ENCODE measurements at places on chromosomes 6 and 20. TPM values are rescaled to one million over a fixed set of nuclear protein-coding genes. Genes with fewer than 3 reads are reported as not detected.

- H3K4me1 ChIP-seq: no peaks in the 10 kb centered on the region
- no peak for DNase-seq
- H3K27ac ChIP-seq: no peak overlapping the region
- H3K4me3 ChIP-seq: no peak overlapping the region
- no peaks in the 10 kb centered on the region for H3K27me3 ChIP-seq
Observed at GRCh38 chr6:144232832-144233230, 52.3 kb upstream of the UTRN start.

RIPOR3 gene
- total RNA-seq: not detected

DNA sequence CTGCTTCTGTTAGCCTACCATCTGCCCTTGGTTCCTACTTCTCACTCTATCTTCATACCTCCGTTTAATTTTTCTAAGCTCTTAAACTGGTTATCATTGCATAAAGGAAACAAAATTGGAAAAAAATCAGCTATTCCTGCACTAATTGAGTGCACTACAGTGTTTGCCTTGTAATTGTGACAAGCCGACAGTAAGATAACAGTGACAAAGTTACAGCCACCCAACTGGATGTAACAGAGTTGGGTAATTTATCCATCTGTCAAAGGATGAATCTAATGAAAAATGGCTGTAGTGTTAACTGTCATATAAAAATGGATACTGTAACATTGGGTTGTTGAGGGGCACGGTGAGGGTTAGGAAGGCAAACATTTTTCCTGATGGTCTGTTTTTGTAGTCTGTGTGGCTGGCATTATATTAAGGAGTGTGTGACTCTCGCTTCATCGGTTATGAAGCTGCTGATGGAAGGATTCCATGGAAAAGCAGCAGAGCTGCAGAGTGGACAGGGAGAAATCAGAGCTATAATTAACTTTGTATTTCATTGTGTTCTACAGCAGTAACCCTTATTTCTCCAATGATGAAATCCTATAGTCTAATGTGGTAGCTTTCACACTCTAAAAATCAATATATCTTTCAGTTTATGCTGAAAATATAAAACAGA is 12.7 kb downstream of the PBOV1 start:
- H3K36me3 ChIP-seq: no peaks in the 10 kb centered on the region
- no peaks in the 10 kb centered on the region for H3K27me3 ChIP-seq
- no peak overlapping the region for H3K4me3 ChIP-seq
- H3K27ac ChIP-seq: no peak overlapping the region

GRCh38 chr6:145960918-145961589 is 3.1 kb downstream of the SHPRH start:
- no peak overlapping the region for H3K27ac ChIP-seq
- peak; percentile 48 for DNase-seq
- no peaks in the 10 kb centered on the region for H3K27me3 ChIP-seq

GRCh38 chr6:45987856-45988255 is 27.8 kb downstream of the CLIC5 start:
- H3K36me3 ChIP-seq: no peaks in the 10 kb centered on the region
- H3K27me3 ChIP-seq: peaks cover 4% of the 10 kb centered on the region
- DNase-seq: no peak
- H3K27ac ChIP-seq: no peak overlapping the region

CST2 gene
- total RNA-seq: 5.6 TPM

DNA sequence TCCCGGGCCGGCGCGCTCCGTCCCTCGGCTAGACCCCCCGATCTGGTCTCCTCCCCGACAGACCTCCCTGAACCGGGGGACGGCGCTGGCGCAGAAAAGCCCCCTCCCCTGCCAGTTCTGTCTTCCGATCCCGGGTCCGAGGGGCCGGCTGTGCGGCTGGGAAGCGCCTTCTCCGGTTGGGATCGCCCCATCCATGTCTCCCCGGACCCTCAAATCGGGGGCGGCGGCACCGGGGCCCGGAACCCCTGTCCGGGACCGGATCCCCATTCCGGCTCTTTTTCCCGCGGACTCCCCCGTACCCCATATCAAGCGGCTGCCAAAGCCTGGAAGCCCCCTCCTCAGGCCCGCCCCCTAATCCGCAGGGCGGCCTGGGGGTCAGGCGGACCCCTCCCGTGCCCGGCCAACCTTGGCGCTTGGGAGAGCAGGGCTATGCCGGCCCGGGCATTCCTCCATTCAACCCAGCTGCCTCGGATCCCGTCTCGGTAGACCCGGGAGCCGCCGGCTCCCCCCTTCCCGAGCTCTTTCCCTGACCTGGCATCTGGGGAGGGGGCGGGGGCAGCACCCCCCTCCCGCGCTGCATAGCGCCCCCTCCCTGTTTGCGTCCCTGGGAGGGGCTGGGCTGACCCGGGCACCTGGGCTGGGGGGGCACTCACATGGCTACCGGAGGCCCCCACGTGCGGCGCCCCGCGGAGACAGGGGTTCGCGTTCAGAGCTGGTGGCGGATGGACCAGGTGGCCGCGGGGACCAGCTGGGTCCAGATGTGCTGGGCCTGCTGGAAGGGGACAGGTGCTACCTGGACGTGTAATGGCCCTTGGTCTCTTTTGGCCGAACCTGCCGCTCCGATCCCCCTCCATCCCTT is 643 bp downstream of the DLGAP4 start:
- H3K4me1 ChIP-seq: no peaks in the 10 kb centered on the region
- no peaks in the 10 kb centered on the region for H3K36me3 ChIP-seq
- H3K4me3 ChIP-seq: no peak overlapping the region
- peaks cover 72% of the 10 kb centered on the region for H3K27me3 ChIP-seq

RSPO3 gene
- total RNA-seq: 0.13 TPM

- no peak overlapping the region for H3K27ac ChIP-seq
- peak; percentile 47 for DNase-seq
- H3K27me3 ChIP-seq: no peaks in the 10 kb centered on the region
- H3K4me1 ChIP-seq: peaks cover 4% of the 10 kb centered on the region
- peaks cover 5% of the 10 kb centered on the region for H3K36me3 ChIP-seq
Observed at GRCh38 chr6:15493437-15494168, 169.2 kb downstream of the DTNBP1 start.

GRCh38 chr6:4336778-4337442 is 201.5 kb upstream of the ECI2 start:
- H3K4me3 ChIP-seq: no peak overlapping the region
- no peak overlapping the region for H3K27ac ChIP-seq
- no peaks in the 10 kb centered on the region for H3K36me3 ChIP-seq
- no peak for DNase-seq

DNA sequence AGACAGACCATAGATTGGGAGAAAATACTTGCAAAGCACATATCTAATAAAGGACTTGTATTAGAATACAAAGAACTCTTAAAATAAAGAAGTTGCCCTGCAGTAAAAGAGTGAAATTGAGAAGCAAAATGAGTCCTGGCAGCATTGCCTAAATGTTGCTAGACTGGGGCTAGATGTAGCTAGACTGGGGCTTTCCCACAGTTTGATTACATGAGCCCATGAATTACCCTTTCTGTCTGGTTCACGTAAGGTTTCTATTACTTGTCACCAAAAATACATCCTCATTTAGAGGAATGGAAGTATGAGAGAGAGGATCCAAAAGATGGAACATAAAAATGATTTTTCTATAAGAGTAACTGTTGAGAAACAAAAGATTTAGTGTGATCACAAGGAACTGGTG is 57.6 kb upstream of the CCDC28A start:
- H3K4me1 ChIP-seq: no peaks in the 10 kb centered on the region
- no peaks in the 10 kb centered on the region for H3K36me3 ChIP-seq
- H3K4me3 ChIP-seq: no peak overlapping the region
- H3K27me3 ChIP-seq: no peaks in the 10 kb centered on the region
- DNase-seq: no peak

All from GM23248 (cell line).